ENCODE measurements at places on chromosomes 5 and 9.

DNA sequence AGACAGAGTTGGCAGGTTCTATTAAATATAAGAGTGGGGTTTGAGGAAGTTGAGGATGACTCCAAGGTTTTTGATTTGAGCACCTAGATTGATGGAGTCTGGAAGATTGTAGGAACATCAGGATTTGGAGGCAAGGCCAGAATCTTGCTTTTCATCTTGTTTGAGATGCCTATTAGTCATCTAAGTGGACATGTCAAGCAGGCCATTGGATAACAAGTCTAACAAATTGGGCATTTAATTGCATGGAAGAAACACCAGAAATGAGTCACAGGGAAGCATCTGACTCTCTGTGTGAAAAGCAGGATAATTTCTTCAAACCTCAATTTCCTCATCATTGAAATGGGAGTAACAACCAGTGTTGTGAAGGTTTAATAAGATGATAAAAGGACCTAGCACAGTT lies 53.3 kb upstream of the ARL15 start:
- DNase-seq, result no peak

GRCh38 chr9:72542917-72543316 lies 21.5 kb downstream of the TMC1 start:
- no peak for DNase-seq

- no peak for DNase-seq
These were observed 25.3 kb downstream of the IRX2 start for GRCh38 chr5:2725980-2726765.

GRCh38 chr9:99192786-99193465 lies 28.8 kb downstream of the ALG2 start:
- no peak for DNase-seq

DNA sequence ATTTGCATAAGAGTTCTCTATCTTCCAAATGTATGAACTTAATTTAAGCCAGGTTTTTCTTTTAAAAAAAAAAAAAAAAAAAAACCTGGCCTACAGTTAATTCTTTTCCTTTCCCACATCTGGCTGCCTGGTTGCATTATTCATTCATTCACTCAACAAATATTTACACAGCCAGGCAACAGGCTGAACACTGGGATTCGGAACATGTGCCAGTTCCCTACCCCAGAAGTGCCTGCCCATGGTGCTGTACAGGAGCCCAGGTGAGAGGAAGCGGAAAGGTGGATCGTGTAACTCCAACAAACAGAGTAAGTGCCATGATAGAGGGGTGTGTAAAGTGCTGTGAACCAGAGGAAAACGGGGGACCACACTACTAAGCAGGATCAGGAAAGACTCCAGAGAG lies 93.6 kb downstream of the CDK5RAP2 start:
- no peak for DNase-seq

GRCh38 chr5:172439785-172440477 lies 14.4 kb downstream of the SH3PXD2B start:
- DNase-seq, result no peak

DNA sequence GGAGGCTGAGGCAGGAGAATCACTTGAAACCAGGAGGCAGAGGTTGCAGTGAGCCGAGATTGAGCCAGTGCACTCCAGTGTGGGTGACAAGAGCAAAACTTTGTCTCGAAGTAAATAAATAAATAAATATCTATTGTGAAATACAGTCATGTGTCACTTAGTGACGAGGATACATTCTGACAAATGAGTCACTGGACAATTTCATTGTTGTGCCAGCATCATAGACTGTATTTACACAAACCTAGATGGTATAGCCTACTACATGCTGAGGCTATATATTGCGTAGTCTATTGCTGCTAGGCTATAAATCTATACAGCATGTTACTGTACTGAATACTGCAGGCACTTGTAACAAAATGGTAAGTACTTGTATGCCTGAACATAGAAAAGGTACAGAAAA lies 61.1 kb upstream of the CCL21 start:
- peak; percentile 82 for DNase-seq

- DNase-seq, result no peak
These were observed 204.1 kb upstream of the MEF2C start for GRCh38 chr5:89087128-89087527.

GRCh38 chr9:26243029-26243697 lies 564.9 kb upstream of the TUSC1 start:
- DNase-seq, result no peak

- DNase-seq, result no peak
These were observed 94.4 kb upstream of the FSTL4 start for GRCh38 chr5:133706506-133707430.

DNA sequence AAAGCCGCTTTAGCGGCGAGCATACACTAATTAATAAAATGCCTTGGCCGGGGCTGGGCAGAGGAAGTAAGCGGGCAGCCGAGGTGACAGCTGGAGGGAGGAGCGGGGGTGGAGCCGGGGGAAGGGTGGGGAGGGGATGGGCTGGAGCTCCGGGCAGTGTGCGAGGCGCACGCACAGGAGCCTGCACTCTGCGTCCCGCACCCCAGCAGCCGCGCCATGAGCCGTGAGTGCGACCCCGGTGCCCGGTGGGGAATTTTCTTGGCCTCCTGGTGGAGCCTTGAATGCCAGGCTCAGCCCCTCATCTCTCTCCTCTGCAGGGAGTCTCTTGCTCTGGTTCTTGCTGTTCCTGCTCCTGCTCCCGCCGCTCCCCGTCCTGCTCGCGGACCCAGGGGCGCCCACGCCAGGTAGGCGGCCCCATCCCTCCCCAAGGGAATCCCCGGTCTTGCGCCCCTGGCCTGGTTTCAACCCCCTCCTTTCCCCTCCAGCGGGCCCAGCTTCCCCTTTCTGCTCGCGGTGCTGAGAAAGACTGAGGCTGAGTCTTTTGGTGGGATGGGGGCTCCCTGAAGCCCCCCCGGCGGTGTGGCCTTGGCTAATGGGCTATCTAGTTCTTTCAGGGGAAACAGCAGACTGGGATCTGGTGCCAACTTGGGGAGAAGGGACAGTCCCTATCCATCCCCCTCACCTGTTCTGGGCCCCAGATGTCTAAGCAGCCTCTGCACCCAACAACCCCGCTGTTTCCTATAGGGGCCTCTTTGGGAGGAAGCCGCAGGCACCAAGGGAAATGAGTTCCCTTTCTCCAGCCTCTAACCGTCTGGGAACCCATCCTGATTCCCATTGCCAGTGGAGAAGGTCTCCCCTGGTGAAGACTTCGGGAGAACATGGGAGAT lies at the start of gene PTGS1:
TSS of gene PTGS1 (plus strand) at position 156 of the 887 bp plus-strand sequence. CDS start at position 217, 61 bp downstream.
- peak; percentile 30 for DNase-seq

DNA sequence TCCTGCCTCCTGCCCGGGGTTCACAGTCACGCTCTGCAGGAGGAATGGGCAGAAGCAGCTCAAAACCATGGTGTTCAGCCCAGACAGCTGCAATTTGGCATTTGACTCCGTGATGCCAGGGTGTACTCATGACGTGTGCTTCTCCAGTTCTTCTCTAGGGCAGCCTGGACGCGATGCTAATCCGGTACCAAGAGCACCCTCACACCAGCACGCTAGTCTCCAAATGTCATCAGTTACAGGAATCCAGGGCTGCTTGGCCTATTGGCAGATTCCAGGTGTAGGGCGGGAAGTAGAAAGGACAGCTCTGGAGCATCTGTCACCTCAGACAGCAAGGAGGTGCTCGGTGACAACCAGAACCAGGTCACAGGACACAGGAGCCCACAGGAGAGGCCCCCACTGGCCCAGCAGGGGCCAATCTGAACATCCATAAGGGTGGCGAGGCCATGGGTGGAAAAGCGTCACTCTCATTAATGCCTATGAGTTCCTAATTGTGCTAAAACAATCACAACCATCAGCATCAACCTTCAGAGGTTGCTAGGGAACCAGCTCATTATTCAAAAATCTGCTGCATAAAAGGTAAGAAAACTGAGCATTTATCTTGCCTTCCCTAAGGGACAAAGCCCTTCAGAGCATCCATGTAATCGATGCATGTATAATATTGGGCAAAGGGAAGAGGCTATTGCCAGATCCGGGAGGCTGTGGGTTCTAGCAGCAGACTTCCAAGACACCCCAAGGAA lies 241.9 kb upstream of the IRX4 start:
- DNase-seq, result no peak

DNA sequence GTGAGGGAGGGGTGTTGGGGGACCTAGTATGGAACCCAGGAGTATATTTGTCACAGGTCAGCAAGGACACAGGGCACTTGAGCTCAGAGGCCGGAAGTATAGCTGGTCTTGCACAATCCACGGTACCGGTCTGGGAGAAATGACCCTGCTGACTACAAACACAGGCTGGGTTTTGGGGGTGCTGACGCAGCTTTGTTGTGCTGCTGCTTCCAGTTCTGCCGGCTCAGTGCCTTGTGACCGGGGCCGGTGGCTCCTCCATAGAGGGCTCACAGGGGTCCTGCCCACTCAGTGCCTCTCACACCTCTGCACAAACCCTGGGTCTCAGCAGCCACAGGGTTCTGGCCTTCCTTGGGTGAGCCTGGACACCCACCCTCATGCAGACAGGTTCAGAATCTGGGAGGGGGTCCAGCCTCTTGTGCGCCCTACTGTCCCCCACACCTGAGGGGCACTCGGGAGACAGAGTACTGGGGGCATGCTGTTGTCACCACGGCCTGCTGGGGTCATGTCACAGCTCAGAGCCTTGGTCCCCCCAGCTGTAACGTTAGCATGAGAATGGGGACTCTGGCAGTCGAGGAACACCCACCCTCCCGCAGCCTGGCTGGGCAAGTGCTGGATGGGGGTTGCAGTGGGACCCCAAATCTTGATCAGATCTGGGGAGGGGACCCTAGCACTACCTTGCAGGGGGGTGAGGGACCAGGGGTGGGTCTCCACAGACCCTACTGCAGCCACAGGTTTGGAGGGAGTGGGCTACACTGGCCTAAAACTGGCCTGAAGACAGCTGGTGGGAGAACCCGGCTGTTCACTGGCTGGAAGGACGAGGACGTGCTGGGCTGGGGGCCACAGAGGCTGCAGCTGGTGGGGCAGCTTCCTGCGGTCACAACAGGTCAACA lies 17.7 kb downstream of the NINJ1 start:
- DNase-seq, result peak; percentile 93
